Myocyte (in vitro differentiated cells): ENCODE measurements at places on chromosomes 6 and 20. TPM values are rescaled to one million over a fixed set of nuclear protein-coding genes. Genes with fewer than 3 reads are reported as not detected.

The EFCAB8 gene
- 0.83 TPM in 1 of 2 replicates, not detected in the other for total RNA-seq

The SAMD3 gene
- total RNA-seq, result not detected in 2 replicates

The HCK gene
- not detected in 2 replicates for total RNA-seq

The ZNF334 gene
- total RNA-seq, result not detected in 2 replicates

The SLC22A1 gene
- total RNA-seq, result 0.19 and 0.31 TPM in 2 replicates

The CRISP3 gene
- not detected in 2 replicates for total RNA-seq

The C6orf89 gene
- total RNA-seq, result 44.8 and 65.6 TPM in 2 replicates
